ENCODE measurements at places on chromosomes 12 and 14.
A peak's percentile ranks its signal among the peaks of the same experiment; 100 is the strongest.

DNA sequence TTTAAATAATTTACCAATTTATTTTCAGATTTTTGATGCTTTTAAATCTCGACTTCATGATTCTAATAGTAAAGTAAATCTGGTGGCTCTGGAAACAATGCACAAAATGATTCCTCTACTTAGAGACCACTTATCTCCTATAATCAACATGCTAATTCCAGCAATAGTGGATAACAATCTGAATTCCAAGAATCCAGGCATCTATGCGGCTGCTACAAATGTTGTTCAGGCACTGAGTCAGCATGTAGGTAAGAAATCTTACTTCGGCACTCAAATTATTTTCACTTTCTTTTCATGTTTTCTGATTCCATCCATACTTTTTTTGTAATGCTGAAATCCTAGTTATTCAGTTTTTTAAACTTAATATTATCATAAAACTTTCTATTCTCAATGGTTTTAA, 15.5 kb upstream of the PRPF39 start:
- DNase-seq = no peak

GRCh38 chr12:50986966-50987737, 34.8 kb downstream of the HIGD1C start:
- DNase-seq = no peak

DNA sequence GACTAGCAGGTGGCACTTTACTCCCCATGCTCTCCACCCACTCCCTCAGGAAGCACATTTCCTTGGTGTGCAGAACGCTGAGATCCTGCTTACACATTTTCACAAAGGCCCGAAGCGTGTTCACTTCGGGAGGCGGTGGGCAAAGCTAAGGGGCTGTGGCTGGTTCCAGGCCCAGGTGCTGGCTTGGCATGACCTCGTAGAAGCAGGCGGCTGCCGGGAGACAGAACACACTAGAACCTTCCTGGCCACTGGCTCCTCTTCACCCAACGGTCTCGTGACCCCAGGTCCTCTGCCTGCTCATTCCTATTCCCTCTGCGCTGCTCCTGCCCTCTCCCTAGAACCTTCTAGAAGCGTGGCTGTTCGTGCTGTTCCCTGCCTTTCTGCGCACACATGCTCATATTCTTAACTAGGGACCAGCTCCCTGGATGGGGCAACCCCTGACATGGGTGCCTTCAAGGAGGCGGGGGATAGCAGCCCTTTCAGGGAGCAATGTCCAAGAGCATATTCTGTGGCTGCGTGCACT, 43.3 kb downstream of the ATP23 start:
- no peak for DNase-seq

- DNase-seq = no peak
These were observed 172.4 kb upstream of the GARIN2 start for GRCh38 chr14:67016856-67017255.

DNA sequence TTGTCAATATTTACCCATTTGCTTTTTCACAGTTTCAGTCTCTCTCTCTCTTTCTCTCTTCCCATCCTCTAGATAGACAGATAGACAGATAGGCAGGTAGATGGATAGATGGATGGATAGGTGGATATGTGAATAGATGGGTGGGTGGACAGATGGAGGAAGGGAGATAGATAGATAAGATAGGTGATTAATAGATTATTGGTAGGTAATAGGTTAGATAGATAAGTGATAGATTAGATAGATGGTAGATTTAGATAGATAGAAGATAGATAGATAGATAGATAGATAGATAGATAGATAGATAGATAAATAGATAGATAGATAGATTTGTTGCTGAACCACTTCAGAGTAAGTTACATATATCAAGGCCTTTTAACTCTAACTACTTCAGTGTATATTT, 148.2 kb downstream of the SLC15A4 start:
- no peak for DNase-seq

- DNase-seq = peak; percentile 84
These were observed 52.3 kb upstream of the TMEM263 start for GRCh38 chr12:106903241-106903945.

DNA sequence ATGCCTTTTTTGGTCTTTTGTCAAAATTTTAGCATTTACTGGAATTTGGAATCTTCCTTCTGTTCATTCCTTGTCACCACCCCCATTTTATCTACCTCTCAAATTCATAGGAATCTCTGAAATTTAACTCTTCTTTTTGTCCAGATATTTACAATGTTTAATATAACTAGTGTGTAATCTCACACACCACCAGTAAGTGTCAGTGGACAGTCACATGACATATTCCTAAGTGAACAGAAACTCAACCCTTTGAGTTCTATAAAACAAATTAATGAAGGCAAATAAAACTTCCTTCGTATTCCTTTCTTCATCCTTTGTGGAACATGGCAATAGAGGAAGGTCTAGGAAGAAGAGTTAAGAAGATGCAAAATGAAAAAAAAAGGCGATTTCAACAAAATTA, 26.6 kb downstream of the ATF7 start:
- DNase-seq = no peak

DNA sequence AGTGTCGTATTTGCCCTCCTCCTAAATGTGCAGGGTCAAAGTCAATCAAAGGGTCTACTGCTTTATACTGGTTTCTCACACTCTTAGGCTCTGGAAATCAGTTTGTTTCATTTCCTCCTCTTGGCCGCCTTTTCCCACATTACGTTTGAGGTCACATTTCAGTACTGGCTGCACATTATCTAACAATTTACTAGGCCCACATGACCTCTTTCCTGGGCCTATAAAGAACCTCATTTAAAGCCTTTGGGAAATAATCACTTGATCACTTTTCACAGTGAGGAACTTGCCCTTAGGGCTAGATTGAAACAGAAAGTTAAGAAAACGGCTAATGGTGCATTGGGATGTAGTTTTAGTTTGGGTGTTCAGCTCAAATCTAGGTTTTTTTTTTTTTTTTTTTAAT, 497.5 kb downstream of the RERGL start:
- no peak for DNase-seq

DNA sequence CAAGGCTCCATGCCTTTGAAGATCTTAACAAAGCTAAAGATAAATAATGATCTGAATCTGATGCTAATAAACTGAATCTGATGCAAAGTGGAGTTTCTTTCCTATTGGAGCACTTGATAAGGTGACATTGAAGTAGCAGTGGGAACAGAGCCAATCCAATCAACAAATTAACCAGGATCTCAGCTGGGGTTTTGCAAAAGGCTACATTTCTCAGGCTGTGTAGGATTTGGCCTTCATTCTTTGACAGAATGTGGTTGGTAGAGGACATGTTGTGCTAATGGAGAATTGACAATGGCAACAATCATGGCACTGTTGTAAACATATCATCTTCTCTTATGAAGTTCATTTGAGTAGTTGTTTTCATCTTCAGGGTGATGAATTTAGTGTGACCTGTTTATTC, 164.9 kb downstream of the CCDC91 start:
- no peak for DNase-seq

DNA sequence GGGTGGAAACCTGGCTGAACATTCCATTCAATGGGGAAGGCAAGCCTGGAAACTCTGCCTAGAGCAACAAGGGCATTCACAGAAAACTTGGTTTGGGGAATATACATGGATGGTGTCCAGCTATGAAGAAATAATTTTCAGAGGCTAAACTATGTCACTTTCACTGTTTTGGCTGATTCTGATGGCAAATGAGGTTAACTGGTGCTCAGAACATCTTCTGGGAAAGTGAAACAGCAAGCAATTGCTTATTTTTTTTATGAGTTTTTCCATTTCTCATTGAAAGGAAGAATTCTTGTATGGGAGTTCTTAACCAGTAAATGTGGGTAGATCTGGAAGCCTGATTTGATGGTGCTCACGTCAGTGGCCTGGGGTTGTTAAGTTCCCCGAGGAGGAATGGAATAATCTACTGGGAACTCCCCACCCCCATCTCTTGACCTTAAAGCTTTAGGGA, 132.8 kb upstream of the BTG1 start:
- DNase-seq = no peak

DNA sequence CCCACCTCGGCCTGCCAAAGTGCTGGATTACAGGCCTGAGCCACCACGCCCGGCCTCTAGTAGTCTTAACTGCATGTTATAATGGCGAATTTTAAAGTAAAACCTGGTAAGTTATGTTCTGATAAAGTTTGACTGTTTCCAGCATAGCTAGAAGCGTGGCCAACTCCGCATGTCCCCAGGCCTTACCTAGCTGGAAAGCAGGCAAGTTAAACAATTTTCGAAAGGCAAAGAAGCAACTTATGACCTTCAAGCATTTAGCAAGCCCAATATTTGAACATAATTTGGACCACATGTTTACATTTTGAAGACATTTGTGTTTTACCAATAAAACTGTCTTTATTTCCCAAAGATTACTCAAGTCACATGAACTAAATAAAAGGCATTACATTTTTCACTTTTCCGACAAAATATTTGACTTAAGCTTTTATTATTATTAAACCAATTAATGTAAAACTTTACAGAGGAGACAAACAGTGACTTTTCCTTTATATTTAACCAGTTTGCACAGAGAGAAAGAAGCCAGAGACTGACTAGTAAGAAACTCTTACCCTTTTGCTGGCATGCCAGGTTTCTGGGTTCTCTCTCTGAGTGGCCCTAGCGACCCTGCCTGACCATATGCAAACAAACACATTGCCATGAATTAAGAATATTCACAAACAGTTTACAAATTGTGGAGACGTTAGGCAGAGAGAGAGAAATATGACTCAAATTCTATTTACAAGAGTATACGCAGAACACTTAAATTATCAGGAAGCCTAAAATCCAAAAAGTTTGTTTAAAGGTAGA, 106.3 kb downstream of the RIN3 start:
- DNase-seq = no peak

DNA sequence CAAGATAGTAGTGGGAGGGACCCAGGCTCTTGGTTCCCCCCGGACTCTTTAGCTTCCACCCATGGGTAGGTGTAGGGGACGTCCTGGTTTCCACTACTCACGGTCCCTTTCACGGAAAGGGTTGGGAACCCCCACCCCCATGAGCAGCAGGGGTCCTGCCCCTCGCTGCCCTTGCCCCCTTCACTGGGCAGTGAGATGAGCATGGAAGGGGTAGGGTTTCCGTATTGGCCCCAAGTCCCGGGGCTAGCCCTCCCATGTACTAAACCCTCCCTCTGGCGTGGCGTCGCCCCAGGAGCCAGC, 12.7 kb downstream of the AGAP2 start:
- DNase-seq = no peak

DNA sequence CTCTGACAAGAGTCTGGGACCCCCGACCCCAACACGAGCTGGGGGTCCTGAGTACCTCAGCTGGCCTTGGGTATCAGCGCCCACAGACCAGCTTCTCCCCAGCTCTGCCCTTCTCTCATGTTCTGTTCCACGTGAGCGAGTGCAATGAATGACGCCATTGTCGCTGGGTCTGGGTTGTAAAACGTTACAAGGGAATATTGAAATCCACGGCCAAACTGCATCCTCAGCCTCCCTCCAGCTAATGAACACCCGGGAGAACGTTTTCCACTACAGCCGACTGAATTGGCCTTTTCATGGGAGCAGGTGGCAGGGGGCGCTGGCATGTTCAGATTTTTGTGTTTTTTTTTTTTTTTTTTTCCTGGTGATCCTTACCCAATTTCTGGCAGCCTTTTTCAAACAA, 34.7 kb downstream of the TBX5 start:
- no peak for DNase-seq

- peak; percentile 55 for DNase-seq
These were observed 33.7 kb downstream of the VWF start for GRCh38 chr12:6090803-6091202.

GRCh38 chr12:175250-175649, 38.7 kb downstream of the SLC6A12 start:
- no peak for DNase-seq

- no peak for DNase-seq
These were observed 118.1 kb upstream of the OR4E1 start for GRCh38 chr14:21791749-21792148.

DNA sequence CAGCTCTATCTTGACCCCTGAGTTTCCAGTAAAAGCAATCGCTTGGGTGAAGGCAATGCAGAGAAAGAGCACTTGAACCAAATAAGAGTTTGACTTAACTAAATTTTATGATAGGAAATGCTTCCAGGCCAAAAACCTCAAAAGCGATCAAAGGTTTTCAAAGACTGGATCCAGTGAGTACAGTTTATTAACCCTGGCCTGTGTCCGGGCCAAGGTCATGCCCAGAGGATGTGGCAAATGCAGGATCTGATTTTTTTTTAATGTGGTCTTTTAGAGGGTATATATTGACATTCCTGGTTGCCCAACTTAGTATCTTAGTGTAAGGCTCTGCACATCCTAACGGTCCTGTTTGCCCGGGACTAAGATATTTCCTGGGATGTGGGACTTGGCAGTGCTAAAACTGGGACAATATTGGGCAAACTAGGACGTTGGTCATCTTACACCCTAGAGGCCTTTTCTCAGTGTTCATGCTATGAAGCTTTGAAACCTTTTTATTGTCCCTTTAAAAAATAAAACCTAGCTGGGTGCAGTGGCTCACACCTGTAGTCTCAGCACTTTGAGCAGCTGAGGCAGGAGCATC, 40.1 kb upstream of the TMED10 start:
- DNase-seq = no peak

- DNase-seq = no peak
These were observed 214.0 kb upstream of the GARIN2 start for GRCh38 chr14:66975251-66975650.

DNA sequence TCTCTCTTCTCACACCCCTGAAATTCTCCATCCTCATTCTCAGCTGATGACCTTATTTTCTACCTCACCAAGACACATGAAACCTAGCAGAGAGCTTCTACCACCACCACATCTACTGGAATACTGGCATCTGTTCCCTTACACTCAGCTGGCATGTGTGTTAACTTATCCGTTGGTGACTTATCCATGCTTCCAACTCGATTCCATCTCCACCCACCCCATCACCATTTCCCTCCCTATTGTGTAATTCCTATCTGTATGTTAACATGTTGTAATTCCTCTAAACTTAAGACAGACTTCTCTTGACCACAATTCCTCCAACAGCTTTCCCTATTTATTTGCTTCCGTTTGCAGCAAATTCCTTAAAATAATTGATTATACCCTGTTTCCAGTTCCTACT, 15.4 kb downstream of the C1S start:
- DNase-seq = no peak

DNA sequence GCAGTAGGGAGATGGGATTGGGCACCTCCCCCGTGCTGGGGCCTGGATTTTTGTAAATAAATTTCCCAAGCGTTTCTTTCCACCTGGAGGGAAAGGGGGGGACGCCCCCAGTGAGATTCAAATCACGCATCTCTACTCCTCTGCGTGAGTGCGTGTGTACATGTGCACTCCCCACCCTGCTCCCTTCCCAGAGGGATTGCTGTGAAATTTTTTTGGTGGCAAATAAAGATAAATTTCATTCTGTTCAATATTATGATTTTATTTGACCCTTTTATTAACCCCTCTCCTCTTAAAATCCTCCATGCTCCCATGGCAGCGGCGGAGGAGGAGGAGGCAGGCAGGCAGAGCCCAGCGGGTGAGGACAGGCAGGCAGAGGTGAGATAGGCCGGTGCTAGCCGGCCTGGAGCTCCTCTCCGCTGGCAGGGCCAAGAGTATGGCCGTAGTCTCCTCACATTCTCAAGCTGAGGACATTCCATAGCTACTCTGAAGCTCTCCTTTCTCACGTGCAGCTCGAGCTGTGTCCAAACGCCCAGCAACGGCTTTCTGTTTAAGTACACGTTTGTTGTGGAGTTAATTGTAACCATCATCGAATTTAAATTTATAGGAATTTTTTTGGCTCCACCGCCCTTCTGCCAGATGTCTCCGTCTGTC, 1.5 kb upstream of the HOTAIR start:
- no peak for DNase-seq
